ENCODE measurements at places on chromosomes 7 and 10.

GRCh38 chr7:131653418-131654248 is 97.2 kb upstream of the PODXL start:
- no peak for DNase-seq
- H3K4me3 ChIP-seq = no peak overlapping the region
- H3K36me3 ChIP-seq = no peaks in the 10 kb centered on the region
- peaks cover 13% of the 10 kb centered on the region for H3K27me3 ChIP-seq

GRCh38 chr10:20059084-20059835 is 243.0 kb downstream of the PLXDC2 start:
- H3K4me3 ChIP-seq = no peak overlapping the region
- H3K36me3 ChIP-seq = peaks cover 4% of the 10 kb centered on the region
- DNase-seq = no peak
- no peak overlapping the region for H3K27ac ChIP-seq

DNA sequence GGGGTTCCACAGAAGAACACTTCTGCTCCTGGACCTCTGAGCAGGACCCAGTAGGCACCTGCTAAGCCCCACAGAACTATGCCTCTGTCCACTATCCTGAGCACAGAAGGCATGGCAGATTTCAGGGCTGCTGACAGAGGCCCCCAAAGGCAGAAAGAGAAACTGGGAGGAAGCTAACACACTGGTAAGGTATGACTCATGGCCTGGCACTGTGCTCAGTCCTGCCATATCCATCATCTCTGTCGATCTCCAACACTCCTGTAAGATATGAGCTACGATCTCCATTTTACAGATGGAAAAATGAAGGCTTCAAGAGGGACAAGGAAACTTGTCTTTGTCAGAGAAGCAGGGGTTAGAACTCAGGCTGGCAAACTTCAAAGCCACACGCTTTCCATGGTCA is 62.2 kb downstream of the GRID1 start:
- no peak overlapping the region for H3K27ac ChIP-seq
- no peaks in the 10 kb centered on the region for H3K4me1 ChIP-seq
- H3K36me3 ChIP-seq = no peaks in the 10 kb centered on the region
- H3K4me3 ChIP-seq = no peak overlapping the region
- no peak for DNase-seq

- no peak for DNase-seq
- no peak overlapping the region for H3K27ac ChIP-seq
- no peak overlapping the region for H3K4me3 ChIP-seq
- H3K27me3 ChIP-seq = no peaks in the 10 kb centered on the region
- H3K4me1 ChIP-seq = no peaks in the 10 kb centered on the region
These were observed 67.2 kb downstream of the DGKB start for GRCh38 chr7:14835384-14835783.

DNA sequence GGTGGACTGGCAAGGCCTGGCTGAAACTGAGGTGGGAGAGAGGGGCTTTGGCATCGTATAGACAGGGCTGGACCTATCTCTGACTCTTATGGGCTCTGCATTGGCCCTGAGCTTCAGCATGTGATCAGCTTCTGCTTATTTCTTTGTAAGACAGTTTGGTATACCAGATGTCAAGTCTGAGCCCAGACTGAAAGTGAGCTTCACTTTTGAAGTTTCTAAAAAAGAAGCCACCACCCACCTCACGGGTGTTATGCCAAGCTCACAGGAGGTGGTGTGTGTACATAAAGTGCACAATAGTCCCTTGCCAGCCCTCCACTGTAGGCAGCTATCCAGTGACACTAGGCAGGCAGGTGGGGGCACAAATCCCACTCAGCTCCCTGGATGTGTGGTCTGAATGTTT is 68.7 kb upstream of the SEPHS1 start:
- H3K36me3 ChIP-seq = peaks cover 2% of the 10 kb centered on the region
- no peaks in the 10 kb centered on the region for H3K4me1 ChIP-seq
- no peak overlapping the region for H3K4me3 ChIP-seq

DNA sequence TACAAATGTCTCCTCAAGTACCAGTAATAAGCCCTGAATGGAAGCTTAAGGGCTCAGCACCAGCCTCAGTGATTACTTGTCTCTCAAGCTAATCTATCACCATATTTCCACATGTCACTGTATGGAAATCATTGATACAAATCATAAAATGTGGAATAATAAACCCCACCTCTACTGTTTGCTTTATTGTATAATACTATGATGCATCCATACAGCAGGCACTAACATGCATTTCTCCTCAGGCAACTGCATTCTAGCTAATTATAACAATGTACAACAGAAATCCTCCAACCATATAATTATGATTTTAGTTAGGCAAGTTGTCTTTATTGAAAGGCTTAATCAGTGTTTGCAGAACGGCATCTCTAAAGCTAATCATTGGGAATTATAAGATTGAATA is 26.2 kb downstream of the CRPPA start:
- peaks cover 8% of the 10 kb centered on the region for H3K36me3 ChIP-seq
- DNase-seq = no peak
- no peak overlapping the region for H3K4me3 ChIP-seq
- H3K27ac ChIP-seq = no peak overlapping the region

DNA sequence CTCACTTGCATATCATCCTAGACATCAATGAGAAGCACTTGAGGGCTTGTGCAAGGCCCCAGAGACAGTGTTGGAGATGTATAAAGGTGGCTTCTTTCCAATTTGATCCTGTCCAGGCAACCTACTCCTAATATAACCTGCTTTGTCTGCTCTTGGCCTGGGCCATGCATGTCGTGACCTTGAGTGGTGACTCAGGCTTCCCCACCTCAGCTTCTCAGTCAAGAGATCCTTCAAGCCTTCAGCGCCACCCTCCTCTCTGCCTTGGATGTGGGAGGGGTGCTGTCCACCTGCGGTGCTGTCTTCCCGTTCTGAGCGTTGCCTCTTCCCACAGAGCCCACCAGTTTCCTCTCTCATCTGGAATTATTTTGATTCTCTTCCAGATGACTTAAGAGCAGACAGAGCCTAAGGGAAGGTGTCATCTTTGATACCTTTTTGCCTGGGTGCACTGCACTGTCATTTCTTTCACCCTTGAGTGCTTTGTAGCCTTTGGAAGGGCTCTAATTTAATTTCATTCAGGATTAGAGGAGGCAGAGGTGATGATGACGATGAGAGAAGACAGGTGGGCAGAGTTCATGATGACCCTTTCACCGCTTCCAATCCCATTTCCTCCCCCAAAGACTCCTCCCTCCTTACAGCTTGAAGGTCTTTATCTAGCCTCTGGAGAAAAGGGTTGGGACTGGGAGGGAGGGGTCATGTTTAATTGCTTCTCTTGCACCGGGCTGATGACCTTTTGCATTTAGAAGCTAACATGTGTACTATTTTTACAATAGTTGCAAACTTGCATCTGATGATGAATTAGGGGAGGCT is 6.9 kb downstream of the LSMEM1 start:
- H3K27me3 ChIP-seq = no peaks in the 10 kb centered on the region
- no peak for DNase-seq
- H3K27ac ChIP-seq = no peak overlapping the region
- no peak overlapping the region for H3K4me3 ChIP-seq
- H3K4me1 ChIP-seq = no peaks in the 10 kb centered on the region

- H3K4me3 ChIP-seq = no peak overlapping the region
- H3K36me3 ChIP-seq = no peaks in the 10 kb centered on the region
- peaks cover 18% of the 10 kb centered on the region for H3K27me3 ChIP-seq
- no peak for DNase-seq
These were observed 32.9 kb downstream of the ABLIM1 start for GRCh38 chr10:114624951-114625780.

DNA sequence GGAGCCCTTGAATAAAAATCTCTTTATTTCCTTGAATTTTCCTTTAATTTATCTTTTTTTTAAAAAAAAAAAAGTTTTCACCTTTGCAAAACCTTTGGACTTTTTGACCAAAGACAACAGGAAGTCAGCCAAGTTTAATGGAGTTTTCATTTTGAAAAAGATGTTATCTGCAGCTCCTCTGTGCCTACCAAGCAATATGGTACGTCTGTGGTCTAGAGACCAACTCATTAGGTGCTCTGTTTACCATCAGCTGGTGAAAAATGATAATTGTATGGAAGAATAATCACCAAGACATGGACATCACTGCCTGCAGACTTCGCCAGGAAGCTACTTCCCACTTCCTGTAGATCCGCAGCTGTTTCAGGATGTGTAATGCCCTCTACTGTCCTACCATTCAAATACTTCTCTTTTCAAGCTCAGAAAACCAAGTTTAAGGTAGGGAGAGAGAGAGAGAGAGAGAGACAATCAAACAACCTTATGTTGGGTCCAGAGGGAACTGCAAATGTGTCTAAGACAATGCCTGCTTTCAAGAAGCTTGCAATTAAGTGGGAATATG is 18.7 kb downstream of the PLXNA4 start:
- DNase-seq = no peak
- no peak overlapping the region for H3K27ac ChIP-seq
- no peak overlapping the region for H3K4me3 ChIP-seq
- H3K27me3 ChIP-seq = peaks cover 29% of the 10 kb centered on the region
- peaks cover 4% of the 10 kb centered on the region for H3K4me1 ChIP-seq

DNA sequence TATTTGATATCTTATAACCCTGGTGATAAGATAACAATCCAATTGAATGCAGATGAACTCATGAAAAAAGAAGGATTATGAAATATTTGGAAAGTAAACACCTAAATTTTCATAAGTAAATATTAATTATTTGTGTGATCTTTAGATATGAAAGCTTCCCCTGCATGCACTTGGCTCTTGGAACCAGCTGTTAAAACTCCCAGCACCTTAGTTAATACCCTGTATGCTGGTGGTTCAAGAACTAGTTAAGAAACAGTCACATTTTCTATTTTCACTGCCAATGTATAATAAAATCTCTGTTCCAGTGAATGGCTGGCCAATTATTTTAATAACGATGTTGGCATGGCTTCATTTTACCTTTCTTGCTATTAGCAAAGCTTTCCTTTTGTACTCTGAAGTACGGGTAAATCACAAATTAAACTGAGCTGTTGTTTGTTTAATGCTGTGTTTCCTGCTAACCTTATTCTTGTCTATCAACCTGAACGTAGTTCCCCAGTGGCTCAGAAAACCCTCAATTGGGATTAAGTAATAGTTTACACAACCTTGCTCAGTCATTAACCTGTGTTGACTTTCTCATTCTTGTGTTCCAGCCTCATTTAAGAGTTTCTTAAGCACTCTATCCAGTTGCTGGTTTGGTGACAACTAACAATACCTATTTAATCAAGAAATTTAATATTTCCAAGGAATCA is 38.9 kb downstream of the MET start:
- no peak overlapping the region for H3K27ac ChIP-seq
- H3K36me3 ChIP-seq = no peaks in the 10 kb centered on the region
- no peak overlapping the region for H3K4me3 ChIP-seq
- no peak for DNase-seq

GRCh38 chr7:3107889-3108570 is 64.4 kb upstream of the CARD11 start:
- no peaks in the 10 kb centered on the region for H3K27me3 ChIP-seq
- peak overlapping the region; percentile 43 for H3K4me3 ChIP-seq
- DNase-seq = no peak
- H3K27ac ChIP-seq = peak overlapping the region; percentile 60

DNA sequence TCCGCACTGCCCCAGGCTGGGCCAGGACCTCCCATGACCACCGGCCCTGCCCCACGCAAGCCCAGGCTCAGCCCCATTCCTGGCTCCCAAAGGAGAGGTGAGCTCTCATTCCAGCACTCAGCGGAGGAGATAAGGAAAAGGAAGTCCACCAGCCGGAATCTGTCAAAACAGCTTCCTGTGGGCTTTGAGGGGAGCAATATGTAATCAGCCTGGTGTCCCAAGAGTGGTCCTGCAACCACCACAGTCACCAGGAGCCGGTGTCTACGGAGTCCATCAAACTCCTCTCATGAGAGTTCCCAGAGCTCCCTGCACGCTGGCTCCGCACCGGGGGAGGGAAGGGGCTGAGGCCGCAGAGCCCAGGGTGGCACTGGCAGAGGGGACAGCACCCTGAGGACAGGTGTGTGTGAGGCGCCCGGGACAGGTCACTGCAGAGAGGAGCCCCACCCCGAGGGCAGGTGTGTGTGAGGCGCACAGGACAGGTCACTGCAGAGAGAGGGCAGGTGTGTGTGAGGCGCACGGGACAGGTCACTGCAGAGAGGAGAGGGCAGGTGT is 57.9 kb downstream of the STK32C start:
- DNase-seq = no peak
- no peak overlapping the region for H3K4me3 ChIP-seq
- H3K4me1 ChIP-seq = peaks cover 10% of the 10 kb centered on the region
- H3K27me3 ChIP-seq = no peaks in the 10 kb centered on the region
- peaks cover 4% of the 10 kb centered on the region for H3K36me3 ChIP-seq
- H3K27ac ChIP-seq = no peak overlapping the region

- peaks cover 10% of the 10 kb centered on the region for H3K4me1 ChIP-seq
- no peaks in the 10 kb centered on the region for H3K27me3 ChIP-seq
- H3K36me3 ChIP-seq = peaks cover 7% of the 10 kb centered on the region
- no peak overlapping the region for H3K4me3 ChIP-seq
- no peak overlapping the region for H3K27ac ChIP-seq
- peak; percentile 66 for DNase-seq
These were observed 4.8 kb upstream of the CHN2 start for GRCh38 chr7:29189743-29190201.

- no peak overlapping the region for H3K27ac ChIP-seq
- no peaks in the 10 kb centered on the region for H3K4me1 ChIP-seq
- H3K27me3 ChIP-seq = peaks cover 79% of the 10 kb centered on the region
- H3K4me3 ChIP-seq = no peak overlapping the region
- DNase-seq = no peak
These were observed 1.0 kb downstream of the SORCS3 start for GRCh38 chr10:104641937-104642657.

DNA sequence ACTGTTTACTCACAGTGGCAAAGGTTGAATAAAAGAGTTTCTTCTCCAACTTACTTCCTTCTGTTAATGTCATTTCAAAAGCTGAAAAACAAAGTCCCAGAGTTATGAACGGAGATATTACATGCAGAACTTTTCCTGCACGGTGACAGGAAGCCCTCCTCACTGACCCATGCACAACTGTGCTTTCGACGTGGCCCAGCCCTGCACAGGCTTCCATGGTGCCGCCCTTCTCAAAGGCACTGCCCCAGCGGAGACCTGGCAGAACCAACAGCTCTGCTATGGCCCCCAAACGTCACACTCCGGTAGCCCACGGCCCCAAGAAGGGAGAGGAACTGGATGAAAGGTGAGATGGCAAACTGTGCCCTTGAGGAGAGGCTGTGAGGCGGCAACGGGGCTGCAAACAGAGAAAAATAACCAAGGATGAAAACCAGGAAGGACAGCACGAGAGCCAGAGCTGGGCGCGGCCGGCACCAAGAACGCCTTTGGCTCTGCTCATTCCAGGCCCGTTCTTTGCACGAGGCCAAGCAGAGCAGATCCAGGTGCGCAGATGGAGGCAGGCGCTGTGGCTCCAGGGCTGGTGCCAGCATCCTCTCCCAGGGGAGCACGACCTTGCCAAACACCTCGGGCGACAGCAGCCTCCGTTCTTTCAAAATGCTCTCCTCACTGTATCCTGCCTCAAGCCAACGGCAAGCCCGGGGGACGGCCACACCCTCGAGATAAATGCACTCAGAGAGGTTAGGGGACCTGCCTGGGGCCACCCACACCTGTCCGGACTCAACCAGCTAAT is 7.0 kb upstream of the FUOM start:
- no peaks in the 10 kb centered on the region for H3K27me3 ChIP-seq
- no peak overlapping the region for H3K4me3 ChIP-seq
- H3K27ac ChIP-seq = no peak overlapping the region

GRCh38 chr10:33950206-33950605 is 615.7 kb upstream of the NRP1 start:
- H3K27me3 ChIP-seq = no peaks in the 10 kb centered on the region
- H3K4me3 ChIP-seq = no peak overlapping the region
- H3K36me3 ChIP-seq = no peaks in the 10 kb centered on the region
- H3K4me1 ChIP-seq = no peaks in the 10 kb centered on the region
- DNase-seq = no peak
- H3K27ac ChIP-seq = no peak overlapping the region

Data from effector memory CD8-positive, alpha-beta T cell (primary cell).